Camera-type eye (tissue), 1 donor: ENCODE measurements at places on chromosomes 3 and 15. TPM values are rescaled to one million over a fixed set of nuclear protein-coding genes. Genes with fewer than 3 reads are reported as not detected.

The AGBL1 gene
- total RNA-seq: 3.7 TPM

The WDR72 gene
- 1.4 TPM for total RNA-seq

The GHSR gene
- total RNA-seq: not detected

The TGM4 gene
- total RNA-seq: not detected

The ADGRG7 gene
- 0.22 TPM for total RNA-seq

The GREM1 gene
- 1.2 TPM for total RNA-seq

The DUOXA2 gene
- total RNA-seq: not detected

The GTPBP8 gene
- 23.4 TPM for total RNA-seq

The TRH gene
- 14.0 TPM for total RNA-seq

The OR4F15 gene
- total RNA-seq: not detected

The GOLGA6L4 gene
- total RNA-seq: 3.5 TPM

The GP5 gene
- 1.1 TPM for total RNA-seq

The PSMA4 gene
- total RNA-seq: 148 TPM

The ECE2 gene
- total RNA-seq: 2.0 TPM

The SKOR1 gene
- 0.33 TPM for total RNA-seq

The SLC38A3 gene
- total RNA-seq: 21.4 TPM

The PLSCR2 gene
- not detected for total RNA-seq

The ACY1 gene
- 10.7 TPM for total RNA-seq

The ARGFX gene
- total RNA-seq: not detected

The BCHE gene
- total RNA-seq: 53.3 TPM

The NSMCE3 gene
- 13.7 TPM for total RNA-seq

The CCR1 gene
- 1.7 TPM for total RNA-seq

The LMLN gene
- total RNA-seq: 10.5 TPM

The EOMES gene
- total RNA-seq: 4.6 TPM

The MCTP2 gene
- total RNA-seq: 8.6 TPM

The IL17RB gene
- 8.7 TPM for total RNA-seq

The PPP2R3A gene
- 25.5 TPM for total RNA-seq

The ITGA11 gene
- total RNA-seq: 13.7 TPM

The IP6K1 gene
- 68.8 TPM for total RNA-seq
